ENCODE measurements at places on chromosomes 1 and 21.

DNA sequence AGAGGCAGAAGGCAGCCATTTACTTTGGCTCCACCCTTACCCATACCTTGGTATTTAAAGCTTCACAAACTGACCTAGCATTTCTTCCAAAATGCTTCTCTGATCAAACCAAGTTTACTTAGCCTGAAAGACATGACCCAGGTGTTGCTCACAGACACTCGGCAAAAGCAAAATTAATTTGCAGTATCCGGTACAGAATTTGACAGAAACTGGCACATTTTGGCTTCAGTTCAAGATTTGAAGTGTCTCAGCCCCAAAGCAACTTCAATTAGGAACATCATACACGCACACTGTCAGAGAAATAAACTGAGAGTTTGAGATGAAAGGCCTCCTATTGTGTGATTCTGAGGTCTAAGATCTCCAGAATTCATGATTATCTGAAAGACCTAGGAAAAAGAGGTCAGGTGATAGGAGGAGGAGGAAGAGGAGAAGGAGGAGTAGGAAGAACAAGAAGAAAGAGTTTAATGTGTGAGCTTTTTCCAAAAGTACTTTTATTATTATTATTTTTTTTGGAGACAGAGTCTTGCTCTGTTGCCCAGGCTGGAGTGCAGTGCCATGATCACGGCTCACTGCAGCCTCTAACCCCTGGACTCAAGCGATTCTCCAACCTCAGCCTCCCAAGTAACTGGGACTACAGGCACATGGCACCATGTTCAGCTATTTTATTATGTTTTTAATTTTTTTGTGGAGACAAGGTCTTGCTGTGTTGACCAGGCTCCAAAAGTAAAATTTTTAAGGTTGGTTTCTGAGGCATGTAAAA lies 143.6 kb downstream of the SLC45A1 start:
- DNase-seq = no peak

- DNase-seq = no peak
Measured at GRCh38 chr1:21623410-21623961, 45.7 kb downstream of the RAP1GAP start.

DNA sequence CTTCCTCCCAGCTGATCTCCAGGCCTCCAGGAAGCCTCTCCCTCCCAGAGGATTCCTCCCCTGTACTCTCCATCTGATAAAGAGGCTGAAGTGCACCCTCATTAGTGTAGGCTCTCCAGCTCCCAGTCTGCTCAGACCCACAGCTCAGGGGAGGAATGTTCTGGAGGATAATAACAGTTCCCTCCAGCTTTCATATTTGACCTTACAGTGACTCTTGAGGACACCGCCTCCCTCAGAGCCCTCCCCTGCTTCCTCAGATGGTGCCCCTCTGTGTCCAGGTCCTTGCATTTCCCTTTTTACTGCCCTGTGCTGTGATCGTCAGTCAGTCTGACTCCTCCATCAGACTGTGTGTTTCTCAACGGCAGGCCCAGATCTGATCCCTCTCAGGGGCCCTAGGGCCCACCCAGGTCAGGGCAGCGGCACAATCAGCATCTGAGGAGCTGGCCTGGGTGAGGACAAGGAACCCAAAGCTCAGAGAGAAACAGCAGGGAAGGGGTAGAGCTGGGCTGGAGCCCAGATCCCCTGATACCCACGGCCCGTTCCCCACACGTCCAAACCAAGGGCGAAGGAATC lies 1.1 kb upstream of the SHISAL2A start:
- no peak for DNase-seq

GRCh38 chr1:233333086-233333485 lies 5.6 kb downstream of the MAP3K21 start:
- DNase-seq = no peak

- peak; percentile 24 for DNase-seq
Measured at GRCh38 chr1:25820247-25821111, 725 bp downstream of the MTFR1L start.

GRCh38 chr1:31412732-31413404 lies at the start of gene SERINC2:
Gene SERINC2, plus strand, starts transcription at chr1:31413213. Its CDS starts 53 bp downstream, at chr1:31413266.
- DNase-seq = no peak

GRCh38 chr1:6638226-6638625 lies 13.6 kb downstream of the THAP3 start:
- no peak for DNase-seq

GRCh38 chr21:43611598-43612369 lies 47.5 kb downstream of the HSF2BP start:
- DNase-seq = peak; percentile 57

GRCh38 chr1:35577071-35577998 lies 4.2 kb downstream of the TFAP2E start:
- DNase-seq = no peak

DNA sequence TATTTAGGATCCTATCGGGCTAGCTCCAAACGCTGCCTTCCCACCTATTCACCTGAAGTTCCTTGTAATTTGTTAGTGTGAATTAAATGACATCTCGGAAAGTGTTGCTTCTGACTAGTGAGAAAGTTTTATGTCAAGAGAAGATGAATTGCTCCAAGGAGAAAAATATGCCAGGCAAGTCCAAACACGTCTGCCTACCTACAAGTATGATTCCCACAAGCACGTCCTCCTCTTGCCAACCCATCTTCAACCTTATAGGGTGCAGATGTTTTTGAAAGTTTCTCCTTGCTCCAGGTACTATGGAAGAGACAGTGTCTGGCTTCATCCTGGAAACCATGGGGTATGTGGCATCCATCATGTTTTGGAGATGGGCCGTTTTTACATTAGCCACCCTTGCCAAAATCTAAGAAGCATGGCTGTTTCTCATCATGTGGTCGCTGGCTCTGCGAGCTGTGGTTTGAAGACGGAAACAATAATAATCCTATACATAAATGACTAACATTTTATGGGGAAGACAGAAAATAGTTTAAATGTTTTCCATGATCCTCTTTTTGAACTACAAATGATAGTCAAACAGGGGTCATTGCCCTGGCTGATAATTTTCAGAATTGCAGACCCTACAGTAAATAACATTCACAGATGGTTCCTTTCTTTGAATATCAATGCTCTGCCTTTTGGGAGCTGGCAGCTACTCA lies 505.8 kb downstream of the SMYD3 start:
- DNase-seq = no peak

DNA sequence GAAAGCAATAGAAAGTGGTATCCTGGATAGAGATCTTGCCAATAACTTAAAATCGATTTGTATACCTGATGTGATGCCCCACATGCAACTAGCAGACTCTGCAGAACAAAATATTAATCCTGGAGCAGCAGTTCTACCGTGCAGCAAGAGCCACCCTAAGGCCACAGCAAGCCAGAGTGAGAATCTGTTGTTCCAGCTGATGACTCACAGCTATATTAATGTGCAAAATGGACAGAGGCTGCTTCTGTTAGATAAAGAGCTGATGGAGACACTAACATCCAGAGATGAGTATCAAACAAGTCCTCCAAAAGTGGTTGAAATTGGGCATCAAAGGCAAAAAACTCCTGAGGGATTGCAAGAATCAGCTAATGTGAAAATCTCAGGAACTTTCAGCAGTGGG lies 127.8 kb downstream of the MACF1 start:
- no peak for DNase-seq

GRCh38 chr1:115925467-115925866 lies 50.8 kb upstream of the SLC22A15 start:
- no peak for DNase-seq

DNA sequence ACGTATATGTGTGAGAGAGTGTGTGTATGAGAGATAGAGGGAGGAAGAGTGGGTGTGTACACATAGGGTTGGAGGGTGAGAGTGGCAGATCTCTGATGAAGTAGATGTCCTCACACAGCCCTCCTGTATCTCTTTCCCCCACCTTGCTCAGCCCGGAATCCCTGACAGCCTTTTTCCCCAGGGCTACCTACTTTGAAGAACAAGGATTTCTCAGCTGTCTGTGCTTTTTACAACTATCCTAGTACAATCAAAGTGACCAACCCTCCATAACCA lies 29.1 kb upstream of the CADM3 start:
- no peak for DNase-seq

GRCh38 chr1:223709598-223709997 lies 2.7 kb upstream of the CAPN2 start:
- DNase-seq = no peak
